ENCODE measurements at places on chromosomes 11 and 22.

DNA sequence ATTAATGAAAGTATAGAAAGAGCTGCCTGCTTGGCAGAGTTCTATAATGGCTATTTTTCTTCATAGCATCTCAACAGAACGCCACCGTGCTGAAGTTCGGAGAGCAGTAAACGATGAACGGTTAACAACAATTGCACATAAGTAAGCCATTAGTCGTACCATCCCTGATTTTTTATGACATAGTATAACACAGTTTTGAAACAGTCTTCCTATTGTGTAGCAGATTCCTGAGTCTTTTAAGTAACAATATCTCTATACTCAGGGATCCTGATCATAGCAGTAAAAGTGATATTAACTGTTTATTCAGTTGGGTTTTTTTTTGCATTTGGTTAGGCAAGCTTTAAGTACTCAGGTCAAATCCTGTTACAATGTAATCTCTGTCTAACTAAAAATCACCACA is 8.4 kb downstream of the EMSY start:
- no peak for DNase-seq

GRCh38 chr11:91394727-91395414 is 829.7 kb upstream of the FAT3 start:
- DNase-seq = no peak

DNA sequence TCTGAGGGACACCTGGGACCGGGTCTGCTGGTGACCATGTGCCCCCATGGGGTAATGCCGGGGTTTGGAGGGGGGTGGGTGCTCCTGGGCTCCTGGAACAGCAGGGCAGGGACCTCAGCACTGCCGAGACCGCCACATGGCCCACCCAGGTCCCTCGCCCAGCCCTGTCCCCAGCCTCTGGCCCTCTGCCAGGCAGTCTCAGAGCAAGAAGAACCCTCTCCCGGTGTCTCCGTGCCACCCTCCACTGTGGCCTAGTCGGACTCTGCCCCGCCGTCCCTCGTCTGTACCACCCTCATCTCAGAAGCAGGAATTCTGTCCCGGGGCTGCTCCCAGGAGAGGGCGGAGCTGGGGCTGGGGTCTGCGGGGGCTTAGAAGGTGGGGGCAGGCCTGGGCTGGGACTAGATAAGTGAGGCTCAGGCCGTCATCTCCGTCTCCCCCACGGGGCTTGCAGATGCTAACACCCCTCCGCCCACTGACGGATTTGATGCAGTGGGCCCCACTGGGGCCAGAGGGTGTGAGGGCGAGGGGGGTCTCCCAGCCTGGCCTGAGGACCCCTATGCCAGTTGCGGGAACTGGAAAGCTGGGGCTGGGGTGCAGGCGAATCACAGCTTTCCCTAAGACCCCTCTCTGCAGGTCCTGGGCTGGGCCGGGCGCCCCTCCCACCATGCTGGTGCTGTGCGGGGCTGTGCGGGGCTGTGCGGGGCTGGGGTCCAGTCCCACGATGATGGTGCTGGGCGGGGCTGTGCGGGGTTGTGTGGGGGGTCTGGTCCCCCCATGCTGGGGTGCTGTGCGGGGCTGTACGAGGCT is 1.1 kb downstream of the MUC5AC start:
- no peak for DNase-seq

DNA sequence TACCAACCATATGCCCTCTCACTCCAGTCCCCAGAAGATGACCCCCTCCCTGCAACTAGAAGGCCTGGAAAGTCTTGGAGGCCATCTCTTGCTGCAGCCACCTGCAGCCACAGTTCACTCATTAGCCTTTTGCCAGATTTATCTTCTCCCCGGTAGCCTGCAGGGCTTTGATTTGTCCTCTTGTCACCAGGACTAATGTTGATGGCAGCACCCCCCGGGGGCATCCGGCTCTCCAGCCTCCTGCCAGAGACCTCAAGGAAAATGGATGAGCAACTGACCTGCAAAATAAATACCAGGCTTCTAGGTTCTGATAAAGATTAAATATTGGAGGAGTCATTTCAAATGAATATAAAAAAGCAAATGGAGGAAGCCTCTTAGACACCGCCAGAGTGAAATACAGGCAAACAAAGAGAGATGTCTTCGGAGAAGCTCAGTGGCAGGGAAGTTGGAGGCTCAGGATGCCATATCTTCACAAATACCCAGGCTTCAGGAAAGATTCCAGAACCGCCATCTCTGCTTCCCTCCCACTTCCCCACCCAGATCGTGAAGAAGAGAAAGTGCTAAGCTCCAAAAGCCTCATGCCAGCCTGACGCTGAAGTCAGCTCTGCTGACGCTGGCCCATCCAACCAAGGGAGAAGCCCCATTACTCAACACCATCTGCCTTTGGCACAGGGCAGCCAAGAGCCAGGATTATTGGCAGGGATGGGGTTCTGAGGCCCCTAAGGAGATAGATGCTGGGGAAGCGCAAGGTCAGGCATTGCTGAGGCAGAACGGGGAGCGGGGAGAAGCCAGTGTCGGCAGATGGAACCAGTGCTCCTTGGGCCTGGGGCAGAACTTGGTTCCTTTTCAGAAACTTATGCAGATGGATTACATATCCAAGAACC is 362.7 kb downstream of the CADM1 start:
- DNase-seq = no peak

DNA sequence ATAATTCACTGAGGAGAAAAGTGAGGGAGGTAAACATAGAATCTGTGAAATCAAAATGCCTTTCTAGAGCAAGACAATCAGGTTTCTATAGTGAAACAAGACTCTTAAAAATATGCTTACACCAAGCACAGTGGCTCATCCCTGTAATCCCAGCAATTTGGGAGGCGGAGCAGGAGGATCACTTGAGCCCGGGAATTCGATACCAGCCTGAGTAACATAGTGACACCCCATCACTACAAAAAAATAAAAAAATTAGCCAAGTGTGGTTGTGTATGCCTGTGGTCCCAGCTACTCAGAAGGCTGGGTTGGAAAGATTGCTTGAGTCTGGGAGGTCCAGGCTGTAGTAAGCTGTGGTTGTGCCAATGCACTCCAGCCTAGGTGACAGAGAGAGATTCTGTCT is 43.2 kb upstream of the ME3 start:
- no peak for DNase-seq

DNA sequence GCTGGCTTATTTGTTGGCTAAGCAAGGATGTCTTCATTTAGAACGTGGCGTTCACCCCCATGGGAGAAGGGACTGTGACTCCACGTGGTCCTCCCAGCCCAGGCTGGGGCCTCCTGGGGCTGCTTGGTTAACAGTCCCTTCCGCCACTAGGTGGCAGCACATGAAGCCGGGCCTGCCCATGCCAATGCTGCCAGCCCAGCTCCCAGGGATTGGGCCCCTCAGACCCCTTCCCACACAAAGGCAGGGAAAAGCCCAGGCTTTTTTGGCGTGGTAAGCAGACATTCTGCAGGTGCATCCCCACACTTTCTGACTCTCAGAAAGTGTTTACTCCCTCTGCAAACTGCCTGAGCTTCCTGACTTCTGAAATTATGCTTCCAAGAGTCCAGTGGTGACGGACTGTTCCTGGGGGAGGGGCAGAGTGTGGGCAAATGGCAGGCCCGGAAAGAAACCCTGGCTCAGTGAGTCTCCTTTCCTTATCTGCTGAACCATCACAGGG is 3.1 kb downstream of the CBX6 start:
- peak; percentile 7 for DNase-seq

DNA sequence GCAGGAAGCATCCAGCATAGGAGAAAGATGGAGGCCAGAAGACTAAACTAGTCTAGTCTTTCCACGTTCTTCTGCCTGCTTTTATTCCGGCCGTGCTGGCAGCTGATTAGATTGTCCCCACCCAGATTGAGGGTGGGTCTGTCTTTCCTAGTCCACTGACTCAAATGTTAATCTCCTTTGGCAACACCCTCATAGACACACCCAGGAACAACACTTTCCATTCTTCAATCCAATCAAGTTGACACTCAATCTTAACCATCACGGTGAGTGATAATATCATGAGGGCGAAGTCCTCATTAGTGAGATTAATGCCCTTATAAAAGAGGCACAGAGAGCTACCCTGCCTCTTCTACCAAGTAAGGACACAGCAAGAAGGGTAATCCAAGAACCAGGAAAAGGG is 424.2 kb downstream of the LARGE1 start:
- DNase-seq = no peak

- no peak for DNase-seq
These were observed 29.5 kb downstream of the OR2AG2 start for GRCh38 chr11:6742260-6742659.

DNA sequence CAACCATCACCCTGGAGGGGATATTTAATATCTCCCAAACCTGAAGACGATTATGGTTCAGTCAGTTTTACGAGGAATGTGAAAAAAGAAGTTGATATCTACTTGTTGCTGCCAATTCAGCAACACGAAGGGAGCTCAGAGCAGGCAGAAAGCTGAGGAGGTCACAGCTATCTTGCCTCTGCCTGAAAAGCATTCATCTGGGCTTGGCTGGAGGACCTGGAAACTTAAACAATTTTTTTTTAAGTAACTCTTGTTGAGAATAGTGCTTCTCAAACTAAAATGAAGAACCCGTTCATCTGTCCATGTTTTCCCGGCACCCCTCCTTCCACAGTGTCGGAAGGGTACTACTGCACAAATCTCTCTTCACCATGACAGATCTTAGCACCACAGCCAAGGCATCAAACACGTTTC is 98.9 kb downstream of the MICAL3 start:
- DNase-seq = no peak

DNA sequence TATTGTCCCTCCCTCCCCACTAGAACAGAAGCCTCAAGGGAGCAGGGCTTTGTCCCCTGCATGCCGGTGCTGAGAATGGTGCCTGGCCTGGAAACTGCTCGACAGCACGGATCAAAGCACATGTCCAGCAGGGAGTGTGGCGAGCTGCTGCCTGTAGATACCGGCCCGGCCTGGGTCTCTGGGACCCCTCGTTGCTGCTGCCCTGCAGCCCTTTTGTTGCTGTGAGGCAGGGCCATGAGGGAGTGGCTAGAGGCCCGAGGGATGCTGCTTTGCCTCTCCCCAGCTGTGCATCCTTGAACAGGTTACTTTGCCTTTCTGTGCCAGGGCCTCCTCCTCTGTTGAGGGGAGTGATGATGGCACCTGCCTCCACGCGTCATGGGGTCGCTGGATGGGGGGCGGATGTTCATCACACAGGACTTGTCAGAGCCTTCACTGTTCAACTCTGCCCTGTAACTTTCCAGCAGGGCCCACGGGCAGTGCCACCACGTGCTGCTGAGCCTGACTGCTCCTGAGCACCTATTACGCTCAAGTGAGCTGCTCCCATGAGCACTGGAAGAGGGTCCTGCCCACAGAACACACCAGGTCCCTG is 15.3 kb upstream of the PARVG start:
- no peak for DNase-seq

DNA sequence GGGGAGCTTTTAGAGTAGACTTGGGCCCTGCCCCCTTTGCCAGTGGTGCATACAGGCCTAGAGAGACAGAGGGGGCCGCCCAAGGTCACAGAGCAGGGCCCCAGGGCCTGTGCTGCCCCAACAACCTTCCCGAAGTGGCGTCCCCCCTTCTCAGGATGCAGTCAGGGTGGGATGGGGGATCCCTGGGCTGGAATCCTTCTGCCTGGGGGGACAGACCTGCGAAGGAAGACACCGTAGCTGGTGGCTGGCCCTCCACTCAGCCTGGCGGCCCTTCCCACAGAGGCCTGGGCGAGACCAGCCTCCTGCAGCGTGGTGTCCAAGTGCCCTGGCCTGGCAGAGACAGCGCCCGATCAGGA is 14.4 kb upstream of the EHD1 start:
- no peak for DNase-seq

DNA sequence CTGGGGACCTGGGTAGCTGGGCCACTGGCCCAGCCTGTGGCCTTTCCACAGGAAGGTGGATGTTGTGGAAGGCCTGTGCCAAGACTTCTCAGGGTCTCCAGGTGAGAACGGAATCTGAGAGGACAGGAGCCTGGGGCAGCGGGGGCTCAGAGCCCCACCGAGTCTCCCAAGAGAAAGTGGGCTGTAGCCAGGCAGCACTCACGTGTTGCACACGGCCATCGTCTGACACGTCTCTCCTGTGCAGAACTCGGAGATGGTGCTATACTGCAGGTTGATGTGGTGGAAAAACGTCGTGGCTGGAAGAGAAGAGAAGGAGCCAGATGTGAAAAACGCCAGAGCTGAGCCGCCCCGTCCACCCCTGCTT is 6.4 kb downstream of the MOB2 start:
- no peak for DNase-seq

GRCh38 chr11:93729129-93729616 is 12.1 kb downstream of the TAF1D start:
- no peak for DNase-seq

DNA sequence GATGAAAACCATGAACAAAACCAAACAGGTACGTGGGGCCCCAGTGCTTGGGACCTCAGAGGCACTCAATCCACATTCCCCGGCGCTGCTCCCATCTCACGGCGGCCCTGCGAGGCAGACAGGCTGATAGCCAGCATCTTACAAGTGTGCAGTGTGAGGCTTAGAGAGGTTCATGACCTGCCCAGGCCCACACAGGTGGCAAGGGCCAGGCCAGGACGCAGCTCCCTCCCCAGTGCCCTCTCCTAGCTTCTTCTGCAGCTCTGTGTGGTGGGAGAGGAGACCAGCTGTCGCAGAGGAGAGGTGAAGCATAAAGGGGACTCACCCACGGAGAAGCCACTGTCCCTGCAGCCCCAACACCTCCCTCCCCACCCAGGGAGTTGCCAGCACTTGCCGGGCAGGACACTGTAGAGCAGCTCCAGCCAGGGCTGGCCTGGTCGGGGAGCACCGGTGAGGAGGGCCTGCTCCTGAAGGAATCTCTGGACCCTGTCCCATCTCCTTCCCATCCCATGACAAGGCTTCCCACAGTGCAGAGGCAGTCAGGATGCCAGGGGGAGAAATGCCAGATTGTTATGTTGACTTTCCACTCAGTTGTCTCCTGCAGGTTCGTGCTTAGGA is 92.4 kb upstream of the TMEM45B start:
- no peak for DNase-seq

GRCh38 chr11:81979448-81979847 is 754.2 kb downstream of the FAM181B start:
- DNase-seq = no peak

DNA sequence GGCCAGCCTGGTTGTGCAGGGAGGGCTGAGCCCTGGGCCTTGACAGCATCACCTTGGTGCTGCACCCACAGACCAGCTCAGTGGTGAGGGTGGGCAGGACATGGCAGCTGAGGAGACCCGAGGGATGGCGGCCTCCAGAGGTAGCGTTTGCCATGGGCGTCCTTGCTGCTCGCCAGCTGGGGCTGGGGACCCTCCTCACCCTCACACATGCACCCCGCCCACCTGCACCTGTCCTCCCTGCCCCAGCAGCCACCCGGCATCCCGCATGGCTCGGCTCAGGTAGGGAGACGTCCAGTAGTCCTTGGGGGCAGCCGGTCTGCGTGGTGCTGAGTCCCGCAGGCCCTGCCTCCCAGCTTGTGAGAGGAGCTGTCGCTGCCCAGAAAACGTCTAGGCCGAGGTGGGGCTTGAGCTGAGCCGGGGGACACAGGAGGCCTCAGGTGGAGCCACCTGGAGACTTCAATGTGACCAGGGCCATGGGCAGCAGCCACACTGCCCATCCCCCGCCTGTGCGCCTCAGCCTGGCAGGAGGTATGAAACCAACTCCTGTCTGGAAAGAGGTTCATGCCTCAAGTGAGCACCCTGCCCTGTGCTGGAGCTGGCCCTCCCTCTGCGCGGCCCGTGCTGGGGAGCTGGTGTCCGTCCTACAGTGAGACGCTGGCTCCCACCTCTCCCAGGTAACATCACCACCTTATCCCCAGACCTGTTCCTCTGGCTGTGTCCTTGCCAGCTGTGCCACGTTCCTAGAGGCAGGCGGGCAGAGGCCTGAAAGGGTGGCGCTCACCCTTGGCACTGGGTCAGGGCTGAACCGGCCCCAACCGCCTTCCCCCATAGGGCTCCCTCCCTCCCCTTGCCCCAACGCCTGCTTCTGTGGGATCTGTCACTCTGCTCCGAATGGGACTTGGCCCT is 3.3 kb upstream of the TRABD start:
- no peak for DNase-seq

Data from NCI-H526 treated with DMSO at 0.1 percent for 48 hours (cell line).